ENCODE measurements at places on chromosomes 12 and 14. TPM values are rescaled to one million over a fixed set of nuclear protein-coding genes. Genes with fewer than 3 reads are reported as not detected.

DNA sequence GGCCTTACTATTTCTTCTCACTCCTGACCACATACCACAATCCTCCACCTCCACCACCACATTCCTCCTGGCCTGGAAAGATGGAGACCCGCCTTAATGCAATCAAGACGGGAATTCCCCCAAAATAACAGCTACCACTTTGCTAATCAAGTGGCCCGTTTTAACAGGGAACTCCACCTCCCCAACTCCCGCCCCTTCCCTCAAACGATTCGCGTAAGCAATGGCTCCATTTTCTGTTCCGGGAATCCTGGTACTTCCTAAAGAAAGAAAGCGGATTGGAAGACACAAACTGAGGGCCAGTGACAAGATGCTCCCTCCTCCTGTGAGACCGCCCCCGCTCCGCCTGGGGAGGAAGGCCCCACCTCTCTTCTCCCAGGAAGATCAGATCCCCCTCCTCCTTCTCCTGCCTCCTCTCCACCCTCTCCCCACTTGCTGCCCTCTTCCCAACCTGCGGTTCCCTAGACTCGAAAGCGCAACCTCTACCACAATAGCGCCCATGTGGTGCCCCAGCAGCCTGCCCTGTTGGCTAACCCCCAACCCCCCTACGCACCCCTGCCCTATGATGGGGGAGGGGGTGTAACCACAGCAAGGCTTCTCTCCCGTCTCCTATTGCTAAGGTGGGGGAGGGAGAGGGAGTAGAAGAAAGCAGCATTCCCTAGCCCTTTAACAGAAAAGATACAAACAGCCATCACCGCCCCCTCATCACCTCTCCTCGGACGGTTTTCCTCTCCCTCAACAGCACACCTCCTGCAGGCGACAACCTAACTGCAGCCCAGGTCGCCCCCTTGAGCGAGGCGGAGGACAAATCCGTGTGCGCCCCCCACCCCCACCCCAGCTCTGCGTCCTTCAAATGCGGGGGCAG, 777 bp downstream of the ARF3 start:
- peak; percentile 96 for DNase-seq

GRCh38 chr12:54304187-54304810, 3.5 kb upstream of the NFE2 start:
- DNase-seq, result no peak

GRCh38 chr12:16361142-16361783, 13.8 kb downstream of the MGST1 start:
- no peak for DNase-seq

DNA sequence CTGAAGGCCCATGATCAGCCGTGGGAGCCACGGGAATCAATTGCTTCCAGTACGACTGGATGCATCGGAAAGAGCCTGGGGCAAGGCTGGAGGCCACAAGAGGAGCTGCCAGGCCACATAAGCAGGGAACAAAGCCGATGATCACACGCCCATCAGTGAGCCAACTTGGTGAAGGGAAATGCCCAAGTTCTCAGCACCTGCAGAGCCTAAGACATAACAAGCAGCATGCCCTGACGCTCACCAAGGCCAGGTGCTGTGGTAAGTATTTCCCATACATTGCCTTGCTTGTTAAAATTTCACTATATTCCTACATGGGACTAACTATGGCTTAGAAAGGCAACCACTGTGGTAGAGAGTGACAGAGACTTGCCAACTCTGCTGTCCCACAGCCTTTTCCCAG, 555.9 kb downstream of the BCL11B start:
- no peak for DNase-seq

GRCh38 chr14:78157494-78158437, 12.4 kb upstream of the NRXN3 start:
- no peak for DNase-seq

DNA sequence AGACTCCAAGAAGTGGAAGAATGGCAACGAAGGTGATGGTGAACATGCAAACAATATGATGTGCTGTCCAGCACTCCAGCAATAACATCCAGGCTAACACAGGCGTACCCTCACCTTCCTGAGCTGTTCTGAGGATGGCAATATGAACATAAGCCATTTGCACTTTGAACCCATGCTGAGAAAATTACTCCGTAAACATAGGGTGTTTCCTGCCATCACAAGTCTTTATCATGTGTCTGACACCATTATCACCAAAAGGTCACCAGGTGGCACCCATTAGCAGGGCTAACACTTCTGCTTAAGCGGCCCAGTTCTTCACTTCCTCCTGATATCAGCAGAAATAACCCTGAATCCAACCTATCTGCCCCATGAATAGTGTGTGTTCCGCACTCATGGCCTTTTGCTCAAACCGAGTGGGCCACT, 482.8 kb downstream of the MED13L start:
- no peak for DNase-seq

DNA sequence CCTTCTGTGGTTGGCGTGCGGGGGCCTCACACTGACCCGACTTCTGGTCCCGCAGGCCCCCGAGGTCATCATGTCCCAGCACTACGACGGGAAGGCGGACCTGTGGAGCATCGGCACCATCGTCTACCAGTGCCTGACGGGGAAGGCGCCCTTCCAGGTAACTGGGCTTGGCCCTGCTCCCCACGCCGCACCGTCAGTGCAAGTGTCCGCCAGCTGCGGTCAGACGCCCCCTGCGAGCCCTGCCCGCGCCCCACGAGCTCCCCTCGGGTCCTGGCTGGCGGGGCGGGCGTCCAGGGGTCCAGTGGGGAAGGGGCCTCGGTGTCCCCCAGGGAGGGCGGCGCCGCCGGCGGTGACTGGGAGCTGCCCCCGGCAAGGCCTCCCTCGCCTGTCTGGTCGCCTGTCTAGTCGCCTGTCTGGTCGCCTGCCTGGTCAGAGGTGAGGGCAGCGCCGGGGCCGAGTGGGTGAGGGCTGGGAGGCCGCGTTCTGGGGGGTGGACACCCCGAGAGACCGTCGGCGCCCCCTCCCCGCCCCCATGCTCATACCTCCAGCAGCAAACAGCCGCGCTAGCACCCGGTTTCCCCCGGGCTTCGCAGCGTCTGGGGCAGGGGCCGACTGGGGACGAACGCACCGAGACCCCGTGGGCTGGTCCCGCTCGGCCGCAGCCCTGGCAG, 14.8 kb downstream of the ULK1 start:
- DNase-seq, result no peak

DNA sequence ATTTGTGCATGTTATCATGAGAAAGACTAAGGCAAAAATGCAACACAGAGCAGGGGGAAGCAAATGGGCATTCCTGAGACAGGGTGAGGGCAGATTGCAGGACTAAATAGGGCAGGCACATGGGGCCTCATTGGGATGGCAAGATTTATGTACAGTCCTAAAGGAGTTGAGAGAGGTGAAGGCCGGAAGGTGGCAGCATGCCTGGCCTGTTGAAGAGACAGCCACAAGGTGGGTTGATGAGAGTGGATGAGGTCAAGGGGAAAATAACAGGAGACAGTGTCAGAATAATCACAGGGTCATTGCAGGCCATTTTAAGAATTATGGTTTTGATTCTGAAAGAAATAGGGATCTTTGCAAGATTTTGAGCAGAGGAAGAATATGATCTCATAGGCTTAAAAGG, 21.0 kb downstream of the PAH start:
- DNase-seq, result no peak

DNA sequence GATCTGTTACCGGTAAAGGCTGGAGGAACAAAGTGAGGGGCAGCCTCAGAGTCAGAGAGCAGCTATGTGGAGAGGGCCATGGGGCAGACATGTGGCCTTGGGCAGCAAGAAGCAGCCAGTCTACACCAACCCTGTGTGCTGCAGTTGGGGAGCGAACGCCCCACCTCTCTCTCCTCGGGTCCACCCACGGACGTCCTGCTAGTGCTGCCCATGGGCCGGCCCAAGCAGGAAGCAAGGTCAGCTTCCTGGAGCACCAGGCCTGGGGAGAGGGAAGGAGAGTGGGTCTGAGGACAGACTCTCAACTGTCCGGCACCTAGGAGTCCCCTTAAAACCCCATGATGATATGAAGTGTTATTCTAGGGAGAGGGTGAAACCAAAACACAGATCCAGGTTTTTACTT, 254.8 kb upstream of the FKBP4 start:
- DNase-seq, result no peak

GRCh38 chr12:28497889-28498411, 307.7 kb downstream of the CCDC91 start:
- DNase-seq, result peak; percentile 56

DNA sequence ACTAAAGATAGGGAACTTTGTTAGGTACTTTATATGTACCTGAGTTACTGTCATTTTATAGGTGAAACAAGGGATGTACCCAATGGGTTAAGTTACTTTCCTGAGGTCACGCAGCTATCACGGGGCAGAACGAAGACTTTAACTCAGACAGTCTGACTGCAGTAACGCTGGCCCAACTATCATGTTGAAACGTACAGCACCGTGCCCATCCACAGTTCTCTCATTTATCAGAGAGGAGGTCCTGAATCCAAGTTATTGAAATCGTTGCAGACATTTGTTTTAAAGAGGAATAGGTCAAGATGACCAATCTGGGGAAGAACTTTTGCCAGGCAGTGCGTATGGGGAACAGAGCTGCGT, 587 bp upstream of the C12orf75 start:
- DNase-seq, result no peak

DNA sequence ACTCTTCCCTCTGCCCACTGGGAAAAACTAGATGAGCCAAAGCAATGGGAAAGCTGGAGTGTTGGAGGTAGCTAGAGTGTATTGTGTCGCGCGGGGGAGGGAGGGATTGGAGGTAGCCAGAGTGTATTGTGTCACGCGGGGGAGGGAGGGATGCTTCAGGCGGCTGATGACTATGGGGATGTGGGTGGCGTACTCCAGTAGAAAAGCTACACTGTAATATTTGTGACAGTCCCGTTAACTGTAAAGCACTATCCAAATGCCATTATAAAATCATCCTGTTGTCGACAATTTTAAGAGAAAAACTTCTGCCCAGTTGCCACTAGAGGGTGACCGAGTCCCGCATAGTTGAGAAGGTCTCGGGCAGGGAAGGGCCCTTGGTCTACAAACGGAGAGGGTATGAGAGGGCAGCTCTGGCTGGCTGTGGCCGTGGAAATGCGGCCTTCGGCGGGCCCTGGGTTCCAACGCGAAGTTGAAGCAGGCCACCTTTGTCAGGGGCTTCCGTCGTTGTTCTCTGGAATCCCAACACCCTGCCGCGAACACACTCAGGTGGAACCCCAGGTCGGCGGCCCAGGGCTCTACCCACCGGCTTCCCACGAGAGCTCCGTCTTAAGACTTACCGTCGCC, 15.1 kb upstream of the PLEK2 start:
- peak; percentile 67 for DNase-seq

GRCh38 chr14:36439766-36440165, 80.3 kb downstream of the NKX2-1 start:
- DNase-seq, result no peak

GRCh38 chr14:89303456-89304435, 113.3 kb downstream of the FOXN3 start:
- DNase-seq, result peak; percentile 83

DNA sequence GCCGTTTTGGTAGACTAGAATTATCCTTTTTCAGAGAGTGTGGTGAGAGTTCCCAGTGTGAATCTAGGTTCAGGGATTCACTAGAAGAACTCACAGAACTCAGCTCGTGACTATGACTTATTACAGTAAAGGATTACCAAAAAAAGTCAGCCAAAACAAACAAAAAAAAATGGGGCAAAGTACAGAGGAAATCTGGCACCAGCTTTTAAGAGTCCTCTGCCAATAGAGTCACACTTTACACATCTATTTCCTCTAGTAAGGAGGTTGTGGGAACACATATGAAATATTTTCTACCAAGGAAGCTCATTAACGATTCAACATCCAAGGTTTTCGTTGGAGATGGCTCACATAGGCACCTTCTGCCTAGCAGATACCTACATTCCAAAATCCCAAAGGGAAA, 28.2 kb downstream of the TSPAN19 start:
- peak; percentile 61 for DNase-seq

DNA sequence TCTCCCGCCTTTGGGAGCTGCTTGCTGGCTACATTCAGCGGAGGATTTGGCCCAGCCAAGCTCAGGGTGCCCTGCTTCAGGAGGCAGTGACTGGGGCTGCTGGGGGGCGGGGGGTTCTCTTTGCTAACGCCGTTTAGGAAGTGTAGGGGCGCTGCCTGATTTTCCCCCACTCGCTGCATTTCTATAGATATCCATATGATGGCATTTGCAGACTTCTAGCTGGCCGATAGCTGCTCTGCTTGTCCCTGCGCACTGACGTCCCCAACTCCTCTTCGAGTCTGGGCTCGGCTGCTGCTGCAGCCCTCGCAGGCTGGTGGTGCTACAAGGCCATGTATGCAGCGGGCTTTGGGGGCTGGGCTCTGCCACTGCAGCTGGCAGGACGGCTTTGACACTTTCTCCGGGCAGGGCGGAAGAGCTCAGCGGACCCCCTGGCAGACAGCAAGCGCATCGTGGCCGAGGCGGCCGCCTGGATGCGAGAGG, 3.1 kb downstream of the LRFN5 start:
- no peak for DNase-seq

- DNase-seq, result peak; percentile 64
Measured at GRCh38 chr12:50765095-50765911, 1.4 kb downstream of the ATF1 start.

- no peak for DNase-seq
Measured at GRCh38 chr12:75305412-75306332, 24.5 kb downstream of the CAPS2 start.

GRCh38 chr14:58870961-58871360, 233.2 kb downstream of the DACT1 start:
- no peak for DNase-seq

- no peak for DNase-seq
Measured at GRCh38 chr12:116918464-116918863, 7.7 kb downstream of the FBXW8 start.

- no peak for DNase-seq
Measured at GRCh38 chr14:60233251-60233650, 15.8 kb upstream of the PPM1A start.

- no peak for DNase-seq
Measured at GRCh38 chr12:132657004-132657727, 30.0 kb downstream of the POLE start.

GRCh38 chr14:71783786-71784185, 148.4 kb upstream of the RGS6 start:
- peak; percentile 30 for DNase-seq

- DNase-seq, result peak; percentile 36
Measured at GRCh38 chr12:71865166-71865713, 25.7 kb downstream of the TBC1D15 start.

- DNase-seq, result peak; percentile 99
Measured at GRCh38 chr14:61561657-61562276, 133.5 kb upstream of the HIF1A start.

GRCh38 chr14:104129556-104129955, 8.8 kb upstream of the KIF26A start:
- no peak for DNase-seq

- peak; percentile 75 for DNase-seq
Measured at GRCh38 chr14:25389948-25390347, 340.0 kb upstream of the STXBP6 start.

TNS2 gene
- 84.5 TPM for polyA plus RNA-seq

FOXN3 gene
- 16.9 TPM for polyA plus RNA-seq

KCNA5 gene
- polyA plus RNA-seq, result not detected

PRR4 gene
- 2.6 TPM for polyA plus RNA-seq

ZNF891 gene
- 0.32 TPM for polyA plus RNA-seq

ADAM21 gene
- polyA plus RNA-seq, result 0.05 TPM

ESPL1 gene
- polyA plus RNA-seq, result 18.8 TPM

BIN2 gene
- not detected for polyA plus RNA-seq
